ENCODE measurements at places on chromosomes 11 and 22. TPM values are rescaled to one million over a fixed set of nuclear protein-coding genes. Genes with fewer than 3 reads are reported as not detected.

Gene SLC16A8
- polyA plus RNA-seq: not detected

DNA sequence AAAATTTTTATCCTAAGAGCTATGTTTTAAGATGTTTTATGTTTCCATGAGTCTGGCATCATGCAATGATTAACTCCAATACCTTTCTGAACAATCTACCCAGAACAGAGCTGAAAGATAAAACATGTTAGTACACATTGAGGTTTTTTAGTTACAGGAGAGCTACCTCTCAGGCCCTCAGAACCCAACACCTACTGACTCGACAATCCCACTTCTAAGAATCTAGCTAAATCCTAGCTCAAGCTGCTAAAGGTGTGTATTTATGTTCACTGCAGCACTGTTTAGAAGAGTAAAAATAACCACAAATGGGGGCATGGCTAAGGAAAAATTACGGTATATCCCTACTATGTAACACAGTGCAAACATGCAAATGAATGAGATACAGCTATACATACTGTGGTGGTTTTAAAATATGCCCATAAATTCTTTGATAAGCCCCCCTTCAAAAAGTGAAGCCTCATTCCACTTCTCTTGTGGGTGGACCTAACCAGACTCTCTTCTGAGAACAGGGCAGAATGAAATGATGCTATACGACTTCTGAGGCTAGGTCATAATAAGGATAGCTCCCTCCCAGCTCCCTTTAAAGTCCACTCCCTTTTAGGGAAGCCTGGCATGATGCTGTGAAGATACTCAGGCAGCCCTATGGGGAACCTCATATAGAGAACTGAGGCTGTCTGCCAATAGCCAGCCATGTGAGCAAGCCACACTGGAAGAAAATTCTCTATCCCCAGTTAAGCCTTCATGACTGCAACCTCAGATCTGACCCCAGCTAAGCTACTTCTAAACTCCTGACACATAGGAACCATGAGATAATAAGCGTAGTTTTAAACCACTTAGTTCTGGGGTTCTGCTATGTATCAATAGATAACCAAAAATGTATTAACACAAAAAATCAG, 29.5 kb downstream of the TMEM123 start:
- DNase-seq: no peak

DNA sequence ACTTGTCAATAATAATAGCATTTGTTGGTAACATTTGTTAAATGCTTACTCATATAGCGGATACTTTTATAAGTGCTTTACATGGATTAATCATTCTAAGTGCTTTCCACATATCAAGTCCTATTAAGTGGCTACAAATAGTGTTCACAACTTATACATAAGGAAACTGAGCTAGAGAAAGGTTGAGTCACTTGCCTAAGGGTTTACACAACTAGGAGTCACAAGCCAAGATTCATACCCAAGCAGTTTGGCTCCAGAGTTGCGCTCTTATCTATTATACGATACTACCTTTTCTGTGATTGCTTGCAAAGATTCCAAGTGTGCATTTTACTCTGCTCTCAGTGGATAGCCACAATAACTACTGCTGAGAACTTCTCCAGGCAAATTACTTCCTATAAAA, 215.9 kb upstream of the CCDC90B start:
- no peak for DNase-seq

Gene CCDC73
- polyA plus RNA-seq: not detected

GRCh38 chr11:19419021-19419750, 178.4 kb upstream of the E2F8 start:
- DNase-seq: no peak

- no peak for DNase-seq
Measured at GRCh38 chr11:134367781-134368180, 36.0 kb downstream of the GLB1L2 start.
